ENCODE measurements at places on chromosomes 16 and 17. TPM values are rescaled to one million over a fixed set of nuclear protein-coding genes. Genes with fewer than 3 reads are reported as not detected.

The DERL2 gene
- total RNA-seq: 59.3 TPM

The ITGAX gene
- 188 TPM for total RNA-seq

The C16orf96 gene
- 0.21 TPM for total RNA-seq

The SCNN1G gene
- 7.6 TPM for total RNA-seq

The CMTM2 gene
- 4.0 TPM for total RNA-seq

DNA sequence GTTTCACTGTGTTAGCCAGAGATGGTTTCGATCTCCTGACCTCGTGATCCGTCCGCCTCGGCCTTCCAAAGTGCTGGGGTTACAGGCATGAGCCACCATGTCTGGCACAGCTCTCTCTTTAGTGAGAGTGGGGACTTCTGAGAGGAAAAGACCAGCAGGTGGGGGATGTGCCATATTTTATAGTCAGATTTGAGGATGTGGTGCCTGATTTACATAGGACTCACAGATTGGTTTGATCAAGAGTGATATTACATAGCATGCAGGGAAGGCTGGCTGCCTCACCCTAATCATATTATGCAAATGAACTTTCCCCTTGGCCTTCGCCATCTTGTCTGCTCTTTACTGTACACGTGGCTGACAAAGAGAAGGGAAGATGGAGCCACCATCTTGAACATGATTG is 28.1 kb upstream of the MAPK3 start:
- H3K27ac ChIP-seq: no peak overlapping the region
- H3K27me3 ChIP-seq: no peaks in the 10 kb centered on the region
- H3K4me1 ChIP-seq: no peaks in the 10 kb centered on the region
- H3K36me3 ChIP-seq: no peaks in the 10 kb centered on the region
- DNase-seq: no peak

DNA sequence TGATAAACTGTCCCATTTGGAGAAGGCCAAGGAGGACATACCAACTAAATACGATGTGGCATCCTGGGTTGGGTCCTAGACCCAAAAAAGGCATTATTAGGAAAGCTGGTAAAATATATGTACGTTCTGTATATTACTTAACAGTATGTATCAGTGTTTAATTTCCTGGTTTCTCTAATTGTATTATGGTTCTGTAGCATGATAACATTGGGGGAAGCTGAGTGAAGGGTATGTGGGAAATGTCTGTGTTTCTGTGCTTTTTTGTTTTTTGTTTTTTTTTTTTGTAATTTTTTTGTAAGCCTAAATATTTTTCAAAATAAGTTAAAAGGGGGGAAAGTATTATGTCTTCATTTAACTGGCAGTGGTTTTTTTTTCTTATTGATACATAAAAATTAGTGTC is 21.5 kb upstream of the NDRG4 start:
- H3K27ac ChIP-seq: no peak overlapping the region
- H3K4me1 ChIP-seq: no peaks in the 10 kb centered on the region
- no peaks in the 10 kb centered on the region for H3K27me3 ChIP-seq
- DNase-seq: no peak
- H3K4me3 ChIP-seq: no peak overlapping the region

DNA sequence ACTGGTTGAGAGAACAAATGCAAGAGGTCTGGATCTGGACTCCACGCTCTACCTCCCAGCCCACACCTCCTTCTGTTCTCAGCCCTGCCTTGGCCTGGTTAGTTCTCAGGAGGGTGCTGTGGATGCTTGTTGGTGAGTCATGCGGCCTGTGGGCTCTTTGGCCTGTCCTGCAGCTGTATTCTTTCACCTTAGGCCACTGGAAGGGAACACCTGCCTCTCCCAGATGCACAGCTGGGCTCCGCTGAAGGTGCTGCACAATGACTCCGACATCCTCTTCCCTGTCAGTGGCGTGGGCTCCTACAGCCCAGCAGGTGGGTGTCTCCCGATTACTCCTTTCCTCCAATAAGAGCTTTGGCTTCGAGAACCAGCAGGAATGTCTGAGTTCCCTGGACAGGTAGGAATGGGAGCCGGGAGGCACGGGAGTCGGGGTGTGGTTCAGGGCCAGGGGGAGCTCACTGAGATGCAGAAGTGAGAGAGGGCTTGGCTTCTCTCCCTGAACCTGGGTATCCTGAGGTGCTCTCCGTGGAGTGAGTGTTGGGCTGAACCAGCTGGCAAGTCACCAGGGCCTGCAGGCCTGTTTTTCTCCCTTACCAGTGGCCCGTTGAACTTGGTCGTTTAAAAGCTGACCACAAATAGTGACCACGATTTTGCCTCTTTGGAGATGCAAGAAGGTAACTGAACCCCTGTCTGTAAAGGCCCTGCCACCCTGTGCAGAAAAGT is 85.0 kb downstream of the SNX29 start:
- peaks cover 26% of the 10 kb centered on the region for H3K4me1 ChIP-seq
- H3K27ac ChIP-seq: peak overlapping the region; percentile 80
- no peaks in the 10 kb centered on the region for H3K27me3 ChIP-seq
- peaks cover 9% of the 10 kb centered on the region for H3K36me3 ChIP-seq

DNA sequence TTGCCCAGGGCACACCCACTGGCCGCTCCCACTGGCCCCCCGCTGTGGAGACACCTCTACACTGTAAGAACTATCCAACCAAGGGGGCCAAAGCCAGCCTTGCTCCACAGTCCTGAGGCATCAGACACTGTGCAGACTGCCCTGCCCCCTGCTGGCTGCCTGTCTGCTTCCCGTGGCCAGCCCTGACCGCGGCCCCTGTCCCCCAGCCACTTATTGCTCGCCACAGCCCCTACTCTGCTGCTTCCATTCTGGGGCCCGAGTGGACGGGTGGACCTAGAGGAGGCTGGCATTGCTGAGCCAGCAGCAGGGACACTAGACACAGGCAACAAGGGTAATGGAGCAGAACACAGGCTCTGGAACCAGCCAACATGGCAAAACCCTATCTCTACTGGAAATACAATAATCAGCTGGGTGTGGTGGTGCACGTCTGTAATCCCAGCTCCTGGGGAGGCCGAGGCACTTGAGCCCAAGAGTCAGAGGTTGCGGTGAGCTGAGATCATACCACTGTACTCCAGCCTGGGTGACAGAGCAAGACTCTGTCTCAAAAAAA is 19.7 kb upstream of the LRRC37A3 start:
- no peak overlapping the region for H3K4me3 ChIP-seq
- H3K4me1 ChIP-seq: no peaks in the 10 kb centered on the region
- no peaks in the 10 kb centered on the region for H3K36me3 ChIP-seq
- H3K27me3 ChIP-seq: no peaks in the 10 kb centered on the region
- H3K27ac ChIP-seq: no peak overlapping the region

- no peaks in the 10 kb centered on the region for H3K27me3 ChIP-seq
- no peak for DNase-seq
- no peaks in the 10 kb centered on the region for H3K4me1 ChIP-seq
- H3K27ac ChIP-seq: no peak overlapping the region
- no peak overlapping the region for H3K4me3 ChIP-seq
Observed at GRCh38 chr16:51815523-51815922, 664.5 kb upstream of the SALL1 start.

Measured in lower lobe of right lung (tissue), 2 donors.